Stimulated activated CD8-positive, alpha-beta memory T cell treated with anti-CD3 and anti-CD28 coated beads, Interleukin-7, amount 100 ng/mL, for 24 hours (primary cell): ENCODE measurements at places on chromosomes 3 and 15.
A peak's percentile ranks its signal among the peaks of the same experiment; 100 is the strongest.

DNA sequence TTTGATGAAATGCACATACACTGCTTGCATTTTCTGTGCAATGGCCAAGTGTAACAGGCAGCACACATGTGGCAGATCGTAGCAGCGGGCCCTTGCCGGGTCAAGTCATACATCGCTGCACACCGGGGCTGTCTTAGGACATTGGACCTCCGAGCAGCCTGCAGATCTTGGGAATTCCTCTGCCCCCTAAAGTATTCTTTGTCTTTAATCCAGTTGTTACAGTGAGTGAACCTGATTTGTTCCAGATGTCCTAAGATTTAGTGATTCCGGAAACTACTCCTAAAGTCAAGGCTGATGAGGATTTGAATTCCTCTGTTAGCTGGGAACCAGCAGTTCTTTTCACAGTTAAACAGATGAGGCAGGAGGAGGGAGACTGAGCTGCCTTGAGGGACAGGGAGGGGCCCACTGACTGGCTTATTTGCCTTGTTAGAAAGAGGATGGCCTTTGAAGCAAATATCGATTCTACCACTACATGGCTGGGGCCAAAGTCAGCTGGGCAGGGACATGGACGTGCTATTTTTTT, 190.7 kb upstream of the CTDSPL start:
- no peak for DNase-seq

DNA sequence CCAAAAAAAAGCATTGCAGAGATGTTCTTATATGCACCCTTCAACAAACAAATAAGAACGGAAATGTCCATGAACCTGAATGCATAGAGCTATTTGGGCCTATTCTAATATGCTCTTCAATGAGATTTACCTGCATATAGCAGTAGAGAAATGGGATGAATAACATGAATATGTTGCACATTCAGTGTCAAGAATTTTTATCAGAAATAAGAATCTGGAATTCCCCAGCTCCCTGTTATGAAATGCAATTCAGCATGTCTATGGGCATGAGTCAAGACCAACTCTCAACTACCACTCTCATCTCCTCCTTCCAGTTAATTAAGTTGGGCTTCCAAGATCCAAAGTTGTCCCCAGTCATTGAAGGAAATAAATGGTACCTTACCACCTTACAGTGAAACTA, 133.7 kb upstream of the ALCAM start:
- no peak for DNase-seq

DNA sequence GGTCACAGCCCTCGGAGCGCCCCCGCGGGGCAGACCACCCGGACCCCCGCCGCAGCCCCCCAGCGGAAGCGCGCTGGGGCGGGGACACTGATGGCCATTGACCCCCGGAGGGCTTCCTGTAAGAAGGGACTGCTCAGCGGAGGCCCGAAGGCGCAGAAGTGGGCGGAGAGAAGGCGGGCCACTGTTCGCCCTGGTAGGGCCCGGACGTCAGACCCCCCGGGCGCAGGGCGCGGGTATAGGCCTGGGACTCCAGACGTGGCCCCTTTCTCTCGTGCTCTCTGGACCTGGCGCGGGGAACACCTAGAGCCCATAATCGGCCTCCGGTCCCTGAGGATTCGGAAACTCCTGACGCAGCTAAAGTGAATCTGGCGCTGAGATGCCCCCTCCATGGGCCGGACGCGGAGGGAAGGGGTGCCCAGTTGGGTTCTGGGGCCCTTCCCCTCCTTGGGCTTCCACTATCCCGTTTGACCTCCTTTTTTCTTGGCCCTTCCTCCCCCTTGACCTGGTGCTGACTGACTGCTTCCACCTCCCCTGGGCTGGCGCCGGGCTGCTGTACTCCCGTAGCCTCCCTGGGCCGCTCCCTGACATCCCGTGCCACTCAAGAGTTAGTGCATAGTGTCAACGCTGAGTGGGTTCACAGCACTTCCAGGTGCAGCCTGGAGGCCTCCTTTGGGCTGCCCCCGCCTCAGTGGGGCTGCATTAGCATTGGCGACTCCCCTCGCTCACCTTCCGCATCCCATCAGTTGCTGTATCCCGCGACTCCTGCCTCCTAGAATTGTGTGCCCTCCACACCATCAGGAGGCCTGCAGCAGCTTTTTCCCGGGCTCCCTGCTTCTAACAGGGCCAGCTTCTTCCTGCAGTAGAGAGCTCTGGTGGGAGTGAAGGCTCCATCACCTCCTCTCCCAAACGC, 694 bp downstream of the ABTB1 start:
- peak; percentile 22 for DNase-seq

DNA sequence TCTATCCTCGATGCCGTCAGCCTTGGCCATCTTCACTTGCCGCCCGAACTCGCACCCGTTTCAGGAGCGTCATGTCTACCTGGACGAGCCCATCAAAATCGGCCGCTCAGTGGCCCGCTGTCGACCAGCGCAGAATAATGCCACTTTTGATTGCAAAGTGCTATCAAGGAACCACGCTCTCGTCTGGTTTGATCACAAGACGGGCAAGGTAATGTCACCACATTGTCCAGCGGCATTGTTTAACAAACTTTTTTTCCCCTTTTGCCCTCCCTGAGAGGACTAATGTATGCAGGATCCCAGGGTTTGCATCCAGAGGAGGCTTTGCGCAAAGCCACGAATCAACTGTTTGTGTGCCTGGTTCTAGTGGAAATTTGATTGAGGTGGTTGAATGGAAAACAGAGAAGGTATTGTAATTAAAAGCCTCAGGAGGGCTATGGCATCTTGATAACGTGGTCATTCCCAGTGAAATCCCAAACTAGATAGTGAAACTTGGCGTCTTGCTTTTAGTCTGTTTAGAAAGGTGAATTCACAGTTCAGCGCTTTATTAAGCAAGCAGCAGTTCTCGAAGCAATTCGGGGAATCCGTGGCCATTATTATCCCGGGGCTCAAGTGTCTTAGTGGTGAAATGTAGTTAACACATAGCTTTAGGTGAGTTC, 1.7 kb downstream of the SLMAP start:
- no peak for DNase-seq

DNA sequence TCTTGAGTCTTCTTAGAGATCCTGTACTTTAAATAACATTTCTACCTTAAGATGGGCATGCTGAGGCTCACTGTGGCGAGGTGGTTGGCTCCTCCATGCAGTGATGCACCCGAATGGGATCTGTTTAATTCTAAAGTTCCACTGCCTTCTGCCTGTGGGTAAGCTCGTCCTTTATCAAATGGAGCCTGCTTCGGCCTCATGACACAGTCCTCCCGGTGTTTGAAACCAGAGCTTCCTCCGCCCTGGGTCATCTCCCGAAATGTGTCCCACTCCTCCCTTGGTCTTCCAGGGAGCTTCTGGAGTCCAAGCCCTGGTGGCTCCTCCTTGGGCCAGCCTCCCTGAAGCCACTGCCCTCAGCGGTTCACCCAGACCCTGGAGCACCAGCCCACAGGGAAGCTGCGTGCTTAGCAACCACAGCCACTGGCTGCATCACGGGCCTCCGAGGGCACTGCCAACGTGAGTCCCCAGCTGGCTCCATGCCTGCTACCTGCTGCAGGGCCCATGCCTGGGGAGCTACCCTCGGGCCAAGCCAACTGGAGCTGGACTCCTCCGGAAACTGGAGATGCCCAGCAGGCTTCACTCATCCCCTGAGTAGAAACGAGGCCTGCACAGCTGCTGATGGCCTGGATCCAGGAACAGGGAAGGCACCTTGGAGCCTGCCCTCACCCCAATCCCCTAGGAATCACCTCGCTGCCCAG, 3.3 kb downstream of the RHCG start:
- no peak for DNase-seq

- no peak for DNase-seq
Measured at GRCh38 chr3:106929081-106929480, 448.2 kb upstream of the CCDC54 start.

GRCh38 chr3:123817413-123817812, 66.7 kb downstream of the MYLK start:
- DNase-seq = no peak

DNA sequence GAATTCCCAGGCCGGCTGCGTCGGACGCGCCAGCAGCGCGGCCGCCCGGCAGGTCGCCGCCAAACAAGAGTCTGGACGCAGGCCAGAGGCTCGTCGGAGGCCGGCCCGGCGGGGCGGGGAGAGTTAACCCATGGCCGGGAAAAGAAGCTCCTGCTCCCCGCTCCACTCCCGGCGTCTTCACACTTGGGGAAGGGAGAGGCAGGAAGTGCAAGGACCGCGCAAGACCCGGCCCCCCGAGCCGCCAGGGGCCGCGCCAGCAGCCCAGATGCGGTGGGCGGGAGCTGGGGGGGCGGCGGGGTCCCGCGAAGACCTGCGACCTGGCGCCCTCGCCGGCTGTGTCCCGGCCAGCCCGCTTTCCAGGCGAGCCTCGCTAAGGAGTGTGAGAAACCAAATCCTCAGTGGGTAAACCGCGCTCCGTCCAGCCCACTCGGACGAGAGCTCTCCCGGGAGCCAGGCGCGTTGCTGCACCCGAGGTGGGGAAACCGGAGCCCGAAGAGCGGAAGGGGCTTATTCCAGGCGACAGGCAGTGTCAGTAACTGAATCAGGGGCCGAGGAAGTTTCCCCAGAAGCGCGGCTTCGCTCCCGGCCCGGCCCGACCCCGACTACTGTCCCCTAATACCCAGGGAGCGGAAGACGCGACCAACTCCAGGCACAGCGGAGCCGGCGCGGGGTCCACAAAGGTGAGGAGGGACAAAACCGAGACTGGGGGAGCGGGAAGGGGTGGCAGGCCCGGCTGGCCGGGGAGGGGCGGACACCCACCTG, 721 bp downstream of the ADAMTS7 start:
- DNase-seq = no peak

DNA sequence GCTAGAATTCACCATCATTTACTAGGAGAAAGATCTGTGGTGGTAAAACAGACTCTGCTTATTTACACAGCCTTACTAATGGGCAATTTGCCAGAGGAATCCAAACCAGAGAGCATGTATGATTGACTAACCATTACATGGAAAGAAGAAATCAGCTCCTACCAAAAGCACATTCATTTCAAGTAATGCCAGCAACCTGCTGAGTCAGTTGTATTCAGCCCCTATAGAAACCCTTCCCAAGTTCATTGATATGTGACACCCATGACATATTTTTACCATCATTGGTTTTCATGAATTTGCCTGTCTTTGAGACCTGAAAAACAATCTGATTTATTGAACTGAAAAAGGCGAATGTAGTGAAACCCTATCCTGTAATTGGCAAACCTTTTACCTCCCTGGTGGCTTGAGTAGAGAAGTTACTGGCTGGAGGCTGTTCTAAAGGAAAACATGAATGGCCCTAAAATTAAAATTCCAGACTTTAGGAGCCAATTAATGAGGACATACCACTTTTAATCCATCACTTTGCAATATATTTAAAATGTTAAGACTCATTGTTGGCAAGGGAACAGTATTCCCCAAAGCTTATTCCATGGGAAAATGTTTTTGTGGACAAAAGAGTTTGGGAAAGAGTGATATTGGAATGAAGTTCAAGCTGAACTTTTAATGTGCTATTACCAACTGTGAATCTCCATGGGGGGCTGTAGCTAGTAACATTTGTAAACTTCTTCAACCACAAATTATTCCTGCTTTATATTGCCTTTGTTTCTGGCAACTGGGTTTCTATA, 542.9 kb downstream of the FHIT start:
- no peak for DNase-seq

DNA sequence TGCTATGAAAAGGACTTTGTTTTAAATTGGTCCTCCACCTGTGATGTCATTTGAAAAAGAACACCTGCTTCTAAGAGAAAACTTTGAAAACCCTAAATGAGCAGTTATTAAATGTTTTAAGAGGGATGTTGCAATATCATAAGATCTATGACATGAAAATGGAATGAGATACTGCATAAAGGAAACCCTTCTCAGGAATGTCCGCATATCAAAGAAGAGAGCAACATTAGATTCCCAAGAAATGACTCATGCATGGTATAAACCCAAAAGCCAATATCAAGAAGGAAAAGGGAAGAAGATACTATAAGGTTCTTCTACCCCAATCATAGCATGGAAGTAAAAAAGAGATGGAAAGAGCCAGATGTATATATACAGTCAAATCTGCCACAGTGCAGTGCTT, 627.5 kb upstream of the LMCD1 start:
- no peak for DNase-seq

DNA sequence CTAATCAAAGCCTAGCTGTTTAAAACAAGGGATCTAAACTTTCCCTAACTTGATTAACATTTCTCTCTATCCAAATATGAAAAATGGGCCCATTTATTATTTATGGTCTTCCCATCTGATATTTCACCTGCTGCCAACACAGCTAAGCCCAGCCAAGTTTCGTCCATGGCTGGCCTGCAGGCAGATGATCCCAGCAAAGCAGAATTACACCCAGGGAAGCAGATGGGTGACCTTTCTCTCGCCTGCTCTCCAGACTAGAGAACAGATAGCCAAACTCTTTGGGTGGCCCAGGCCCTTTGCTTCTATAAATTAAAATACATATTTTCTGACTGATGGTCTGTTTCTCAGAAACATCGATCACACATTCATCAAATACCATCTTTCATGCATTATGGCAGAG, 1038.8 kb downstream of the AGBL1 start:
- DNase-seq = no peak

GRCh38 chr3:59775106-59775505, 725.3 kb upstream of the CFAP20DC start:
- no peak for DNase-seq
